ENCODE measurements at places on chromosomes 1 and 21. TPM values are rescaled to one million over a fixed set of nuclear protein-coding genes. Genes with fewer than 3 reads are reported as not detected.

SLX9 gene
- 33.6 TPM for total RNA-seq

GRCh38 chr1:192654591-192655251 is 18.8 kb downstream of the RGS13 start:
- DNase-seq = no peak

GRCh38 chr1:245126530-245126929 is 28.3 kb upstream of the KIF26B start:
- DNase-seq = no peak

DNA sequence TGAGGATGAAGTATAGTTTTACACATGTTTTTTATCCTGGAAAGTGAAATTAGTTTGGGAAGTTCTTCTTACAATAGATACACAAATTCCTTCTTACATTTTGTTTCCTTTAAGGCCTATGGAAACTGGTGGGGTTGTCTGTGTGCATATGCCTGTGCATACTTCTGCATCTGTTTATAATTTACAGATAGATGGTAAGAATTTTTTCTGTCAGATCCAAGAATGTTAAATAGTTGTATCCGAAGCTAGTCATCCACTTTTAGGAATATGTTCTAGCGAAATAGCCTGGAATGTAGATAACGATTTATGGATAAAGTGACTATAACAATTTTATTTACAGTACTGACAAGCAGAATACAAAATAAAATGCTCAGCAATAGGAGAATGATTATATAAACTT is 194.1 kb downstream of the ROR1 start:
- DNase-seq = no peak

DNA sequence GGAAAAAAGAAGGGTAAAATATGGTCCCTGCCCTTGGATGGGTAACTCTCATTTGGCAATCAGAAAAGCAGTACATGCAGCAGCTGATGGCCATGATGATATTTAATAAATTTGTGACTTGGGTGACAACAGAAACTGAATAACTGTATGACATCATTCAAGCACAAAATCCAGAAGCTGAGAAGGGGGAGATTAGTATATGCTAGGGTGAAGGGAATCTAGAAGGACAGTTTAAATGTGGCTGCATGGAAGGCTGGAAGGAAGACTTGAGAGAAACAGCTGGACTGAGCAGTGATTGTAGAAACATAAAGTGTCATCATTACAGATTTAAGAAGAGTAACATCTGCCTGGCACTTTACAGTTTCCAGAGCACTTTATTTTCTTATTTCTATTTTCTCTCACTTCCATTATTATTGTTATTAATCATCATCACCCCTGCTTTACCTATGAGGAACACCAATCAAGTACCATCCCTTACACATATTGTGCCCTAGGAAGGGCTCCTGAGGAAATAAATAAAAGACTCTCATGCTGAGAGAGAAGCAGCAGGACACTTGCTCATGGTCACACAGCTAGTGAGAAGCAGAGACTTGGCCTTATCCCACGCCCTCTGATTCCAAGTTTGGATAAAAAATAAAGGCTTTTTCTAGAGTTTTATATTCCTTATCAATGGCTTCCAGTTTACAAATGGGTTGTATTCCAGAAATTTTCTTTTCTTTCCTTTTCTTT is 207.2 kb downstream of the PBX1 start:
- DNase-seq = no peak

AMY1C gene
- total RNA-seq = not detected

LSM10 gene
- total RNA-seq = 12.3 TPM

LIN28A gene
- total RNA-seq = not detected

DNA sequence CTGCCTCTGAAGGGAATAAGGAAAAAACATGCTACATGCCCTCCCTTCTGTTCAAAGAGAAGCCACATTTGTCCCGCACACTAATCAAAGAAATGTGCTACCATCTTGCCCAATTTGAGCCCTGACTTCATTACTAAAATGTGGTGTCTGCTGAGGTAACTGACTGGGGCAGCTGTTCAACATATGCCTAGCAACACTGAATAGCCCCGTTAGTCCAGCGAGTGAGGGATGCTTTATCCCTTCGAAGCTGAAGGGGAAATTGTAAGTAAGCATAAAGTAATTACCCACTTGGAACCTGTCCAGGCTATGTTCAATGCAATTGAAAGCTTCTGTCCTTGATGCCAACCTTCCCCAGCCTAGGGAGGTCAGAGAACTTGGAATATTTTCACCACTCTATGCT is 310.6 kb downstream of the SEC16B start:
- DNase-seq = no peak

OR10Z1 gene
- total RNA-seq = not detected

DNA sequence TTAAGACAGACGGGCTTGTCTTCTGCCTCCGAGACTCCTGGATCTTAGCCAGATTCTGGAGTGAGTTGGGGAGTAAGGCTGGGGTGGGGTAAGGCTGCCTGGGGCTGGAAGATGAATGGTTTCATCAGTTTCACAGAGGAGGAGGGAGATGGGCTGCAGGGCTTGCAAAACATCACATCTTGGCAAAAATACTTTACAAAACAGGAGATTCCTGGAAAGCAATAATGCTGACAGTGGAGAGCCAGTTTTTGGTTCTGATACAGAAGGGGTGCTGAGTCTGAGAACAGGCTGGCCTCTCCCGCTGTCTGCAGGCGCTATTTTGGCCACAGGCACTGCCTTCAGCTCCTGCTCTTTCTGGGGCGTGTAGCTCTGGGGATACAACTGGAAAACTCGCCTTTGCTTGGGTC is 83.4 kb upstream of the KCNE2 start:
- DNase-seq = no peak

CFAP45 gene
- 0.32 TPM for total RNA-seq

SNRNP40 gene
- 210 TPM for total RNA-seq

GRCh38 chr1:117606649-117607430 is 992 bp downstream of the TENT5C start:
- DNase-seq = no peak

- DNase-seq = no peak
Measured at GRCh38 chr1:79232818-79233217, 226.3 kb upstream of the ADGRL4 start.

GRCh38 chr1:93453911-93454310 is 6.0 kb downstream of the FNBP1L start:
- no peak for DNase-seq

EFNA1 gene
- total RNA-seq = 53.3 TPM

DNA sequence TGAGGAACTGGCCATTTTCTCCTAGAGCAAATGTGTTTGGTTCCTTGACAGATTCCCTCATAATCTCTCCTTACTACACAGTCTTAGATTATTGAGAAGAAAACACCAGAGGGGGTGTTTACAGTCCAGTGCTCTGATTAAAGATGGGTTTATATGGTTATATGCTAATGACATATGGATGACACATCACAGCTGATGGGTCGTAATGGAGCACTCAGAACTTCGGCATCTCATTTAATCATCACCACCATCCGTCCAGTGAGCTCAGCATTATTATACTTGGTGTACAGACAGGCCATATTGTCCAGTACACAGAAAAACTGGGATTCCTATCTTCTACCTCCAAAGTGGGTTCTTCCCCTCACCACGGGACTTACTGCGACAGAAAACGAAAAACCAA is 22.3 kb upstream of the NR5A2 start:
- no peak for DNase-seq

GRCh38 chr1:32014948-32015273 is 1.2 kb downstream of the KHDRBS1 start:
- no peak for DNase-seq

DNA sequence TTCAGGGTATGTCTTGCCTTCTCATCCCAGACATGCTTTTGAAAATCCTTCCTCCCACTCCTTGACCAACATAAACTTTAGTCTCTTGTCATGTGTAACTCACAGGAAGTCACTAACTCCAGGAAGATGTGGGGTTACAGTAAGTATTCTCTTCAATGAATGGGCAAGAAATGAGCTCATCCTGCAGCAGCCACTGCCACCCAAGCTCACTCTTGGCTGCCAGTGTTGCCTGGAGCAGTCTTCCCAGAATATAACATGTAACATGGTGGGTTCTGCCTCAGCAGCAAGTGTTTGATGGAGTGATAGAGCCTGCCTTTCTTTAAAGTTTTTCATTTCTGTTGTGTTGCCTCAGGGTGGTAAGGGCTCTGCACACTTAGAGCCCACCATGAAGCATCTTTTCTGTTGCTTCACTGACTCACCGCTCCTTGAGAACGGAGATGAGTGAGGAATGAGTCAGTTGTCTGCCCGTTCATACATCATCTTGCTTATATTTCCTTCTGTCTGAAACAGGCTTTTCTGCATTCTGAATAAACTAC is 187.0 kb downstream of the TPR start:
- peak; percentile 60 for DNase-seq

GRCh38 chr1:236541710-236542109 is 17.9 kb downstream of the LGALS8 start:
- DNase-seq = no peak

LCE1A gene
- total RNA-seq = not detected

TGFB2 gene
- total RNA-seq = 7.7 TPM

- DNase-seq = no peak
Measured at GRCh38 chr1:246695666-246696065, 28.5 kb upstream of the SCCPDH start.

- no peak for DNase-seq
Measured at GRCh38 chr1:30650968-30651320, 72.4 kb downstream of the MATN1 start.

ADGRL4 gene
- 161 TPM for total RNA-seq

DNA sequence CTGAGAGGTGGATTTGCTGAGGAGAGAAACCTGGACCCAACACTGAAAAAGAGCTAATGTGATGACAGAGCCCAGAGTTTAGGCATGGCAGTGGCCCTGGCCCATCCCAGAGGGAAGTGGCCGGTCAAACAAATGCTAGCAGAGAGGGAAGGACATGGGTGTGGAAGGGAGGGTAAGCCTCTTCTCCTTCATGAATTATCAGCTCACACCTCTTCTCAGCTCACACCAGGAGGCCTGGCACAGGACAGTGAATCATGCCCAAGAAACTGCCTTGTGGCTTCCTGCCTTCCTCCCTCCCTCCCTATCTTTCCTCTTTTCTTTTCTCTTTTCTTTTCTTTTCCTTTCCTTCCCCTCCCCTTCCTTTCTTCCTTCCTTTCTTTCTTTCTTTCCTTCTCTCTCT is 1.3 kb upstream of the SPRR3 start:
- DNase-seq = no peak

- no peak for DNase-seq
Measured at GRCh38 chr1:203671521-203672278, 45.1 kb downstream of the ATP2B4 start.

- no peak for DNase-seq
Measured at GRCh38 chr1:21267191-21268077, 22.8 kb downstream of the ECE1 start.

NCMAP gene
- not detected for total RNA-seq

DNA sequence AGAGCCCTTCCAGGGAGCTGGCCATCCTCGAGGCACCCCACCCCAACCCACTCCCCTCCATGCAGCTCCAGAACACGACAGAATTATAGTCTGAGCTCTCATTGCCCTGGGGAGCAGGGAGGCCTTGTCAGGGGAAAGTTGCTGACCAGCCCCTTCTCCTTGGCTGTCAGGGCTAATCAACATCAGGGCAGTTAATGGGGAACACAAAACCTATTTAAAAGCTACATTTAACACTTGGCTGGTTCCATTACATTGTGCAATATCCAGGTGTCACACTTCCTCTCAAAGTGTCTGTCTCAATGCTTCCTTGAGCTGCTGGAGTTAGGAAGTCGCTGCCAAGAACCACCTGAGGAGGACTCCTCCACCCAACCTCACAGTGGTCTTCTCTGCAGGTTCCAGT is 111.8 kb upstream of the GRIK3 start:
- DNase-seq = no peak

RGS8 gene
- total RNA-seq = not detected

DNA sequence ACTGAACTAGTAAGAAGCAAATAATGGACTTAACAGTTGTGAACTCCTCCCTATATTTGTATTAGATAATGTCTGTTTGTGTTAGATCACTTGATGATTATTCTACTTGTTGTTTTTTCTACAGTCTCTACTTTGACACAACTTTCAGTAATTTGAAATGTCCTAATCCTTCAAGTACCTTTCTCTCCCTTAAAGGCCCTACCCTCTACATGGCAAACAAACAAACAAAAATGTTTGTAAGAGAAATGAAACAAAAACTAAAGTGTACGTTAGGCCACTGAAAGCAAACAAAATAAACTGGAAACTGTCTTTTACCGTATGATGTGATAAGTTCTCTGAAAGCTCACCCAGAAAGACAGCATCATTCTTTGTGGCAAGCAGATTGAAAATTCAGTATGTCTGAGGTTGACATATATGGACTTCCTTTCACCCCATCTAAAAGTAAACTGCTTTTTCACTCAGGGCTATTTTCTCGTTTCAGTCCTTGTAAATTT is 255.9 kb upstream of the SNX7 start:
- DNase-seq = no peak

CLCNKA gene
- total RNA-seq = not detected

DNA sequence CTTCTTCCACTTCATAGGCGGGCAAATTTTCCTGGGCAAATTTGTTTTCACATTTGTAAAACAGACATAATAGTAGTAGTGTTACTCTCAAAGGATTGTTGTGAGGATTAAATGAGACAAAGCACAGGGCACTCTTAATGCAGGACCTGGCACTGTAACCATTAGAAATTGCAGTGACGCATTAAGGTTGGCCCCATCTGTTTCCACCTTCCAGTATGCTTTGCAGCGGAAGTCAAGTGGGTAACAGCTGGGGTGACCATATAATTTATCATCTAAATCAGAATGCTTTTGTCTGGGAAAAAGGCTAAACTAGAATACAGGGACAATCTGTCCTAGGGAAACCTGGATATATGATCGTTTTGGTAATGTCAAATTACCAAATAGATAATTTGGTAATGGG is 132.5 kb upstream of the CACHD1 start:
- no peak for DNase-seq

DNA sequence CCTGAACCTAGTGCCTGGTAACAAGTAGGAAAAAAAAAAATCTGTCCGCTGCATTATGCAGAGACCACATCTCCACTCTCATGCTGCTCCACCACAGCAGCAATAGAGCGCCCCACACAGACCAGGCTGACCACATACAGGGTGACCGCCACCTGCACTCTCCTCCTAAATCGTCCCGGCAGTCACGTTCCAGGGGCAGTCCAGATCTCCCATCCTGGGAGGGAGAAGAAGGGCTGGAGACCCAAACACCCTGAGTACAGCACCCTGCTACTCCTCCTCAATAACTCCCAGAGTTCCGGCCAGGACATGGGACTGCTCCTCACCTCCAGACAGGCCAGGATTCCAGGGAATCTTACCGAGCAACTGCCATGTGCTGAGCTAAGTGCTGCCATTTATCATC is 15.3 kb downstream of the URB1 start:
- DNase-seq = no peak

GRCh38 chr1:51253691-51254090 is 17.6 kb downstream of the RNF11 start:
- DNase-seq = no peak

HMCN1 gene
- 10.8 TPM for total RNA-seq

VCAM1 gene
- 37.1 TPM for total RNA-seq

MYCL gene
- total RNA-seq = 3.1 TPM

GJA8 gene
- total RNA-seq = not detected

FGR gene
- total RNA-seq = 0.07 TPM

GRCh38 chr1:81756872-81757271 is 43.9 kb upstream of the ADGRL2 start:
- DNase-seq = no peak

Data from pulmonary artery endothelial cell (primary cell).